Activated CD8-positive, alpha-beta memory T cell treated with anti-CD3 and anti-CD28 coated beads, Interleukin-2, amount 50 U/mL, for 48 hours (primary cell): ENCODE measurements at places on chromosomes 13 and 19.
A peak's percentile ranks its signal among the peaks of the same experiment; 100 is the strongest.

- no peak for DNase-seq
Measured at GRCh38 chr19:40255619-40256166, 29.2 kb upstream of the CCNP start.

- DNase-seq, result peak; percentile 89
Measured at GRCh38 chr19:10797541-10798256, 38.3 kb downstream of the TMED1 start.

- DNase-seq, result no peak
Measured at GRCh38 chr13:50457415-50458393, 385.8 kb downstream of the DLEU7 start.

DNA sequence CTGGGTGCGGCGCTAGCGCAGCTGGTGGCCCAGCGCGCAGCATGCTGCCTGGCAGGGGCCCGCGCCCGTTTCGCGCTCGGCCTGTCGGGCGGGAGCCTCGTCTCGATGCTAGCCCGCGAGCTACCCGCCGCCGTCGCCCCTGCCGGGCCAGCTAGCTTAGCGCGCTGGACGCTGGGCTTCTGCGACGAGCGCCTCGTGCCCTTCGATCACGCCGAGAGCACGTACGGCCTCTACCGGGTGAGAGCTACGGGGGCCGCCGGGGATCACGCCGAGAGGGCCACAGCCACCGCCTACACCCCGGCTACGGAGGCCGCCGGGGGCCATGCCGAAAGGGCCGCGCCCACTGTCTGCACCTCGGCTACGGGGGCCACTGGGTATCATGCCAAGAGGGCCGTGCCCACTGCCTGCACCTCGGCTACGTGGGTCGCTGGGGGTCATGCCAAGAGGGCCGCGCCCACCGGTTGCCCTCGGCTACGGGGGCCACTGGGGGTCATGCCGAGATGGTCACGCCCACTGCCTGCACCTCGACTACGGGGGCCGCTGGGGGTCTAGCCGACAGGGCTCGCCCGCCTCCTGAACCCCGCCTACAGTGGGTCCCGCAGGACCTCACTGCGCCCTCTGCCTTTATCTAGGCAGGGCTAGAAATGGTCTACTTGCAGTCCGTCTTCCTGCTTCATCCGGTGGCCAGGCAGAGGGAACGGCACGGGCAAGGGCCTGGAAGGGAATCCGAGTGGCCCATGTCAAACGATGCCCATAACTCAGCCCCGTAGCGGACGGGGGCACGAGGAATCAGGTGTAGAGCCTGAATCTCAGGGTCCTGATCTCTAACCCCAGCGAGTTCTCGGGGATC is 500 bp downstream of the PGLS start:
- DNase-seq, result peak; percentile 92

DNA sequence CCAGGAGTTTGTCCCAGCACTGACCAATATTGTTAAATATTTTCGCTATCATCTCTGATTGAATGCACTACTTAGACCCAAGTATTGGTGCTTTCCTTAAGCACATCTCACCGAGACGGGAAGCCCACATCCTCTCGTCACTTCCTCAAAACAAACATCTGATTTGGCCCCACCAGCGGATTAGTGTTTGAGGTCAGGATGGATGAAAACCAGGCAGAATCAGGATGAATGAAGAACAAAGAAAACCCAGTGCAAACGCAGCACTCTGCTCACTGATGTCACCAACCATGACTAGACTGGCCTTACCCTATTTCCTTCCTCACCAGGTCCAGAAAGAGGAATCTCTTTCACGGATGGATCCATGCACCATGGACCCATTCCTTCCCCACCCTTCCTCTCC is 6.0 kb downstream of the PLAUR start:
- no peak for DNase-seq
